ENCODE measurements at places on chromosomes 6 and 20. TPM values are rescaled to one million over a fixed set of nuclear protein-coding genes. Genes with fewer than 3 reads are reported as not detected.

GRCh38 chr6:77368660-77369313, 94.5 kb downstream of the HTR1B start:
- no peak for DNase-seq

DNA sequence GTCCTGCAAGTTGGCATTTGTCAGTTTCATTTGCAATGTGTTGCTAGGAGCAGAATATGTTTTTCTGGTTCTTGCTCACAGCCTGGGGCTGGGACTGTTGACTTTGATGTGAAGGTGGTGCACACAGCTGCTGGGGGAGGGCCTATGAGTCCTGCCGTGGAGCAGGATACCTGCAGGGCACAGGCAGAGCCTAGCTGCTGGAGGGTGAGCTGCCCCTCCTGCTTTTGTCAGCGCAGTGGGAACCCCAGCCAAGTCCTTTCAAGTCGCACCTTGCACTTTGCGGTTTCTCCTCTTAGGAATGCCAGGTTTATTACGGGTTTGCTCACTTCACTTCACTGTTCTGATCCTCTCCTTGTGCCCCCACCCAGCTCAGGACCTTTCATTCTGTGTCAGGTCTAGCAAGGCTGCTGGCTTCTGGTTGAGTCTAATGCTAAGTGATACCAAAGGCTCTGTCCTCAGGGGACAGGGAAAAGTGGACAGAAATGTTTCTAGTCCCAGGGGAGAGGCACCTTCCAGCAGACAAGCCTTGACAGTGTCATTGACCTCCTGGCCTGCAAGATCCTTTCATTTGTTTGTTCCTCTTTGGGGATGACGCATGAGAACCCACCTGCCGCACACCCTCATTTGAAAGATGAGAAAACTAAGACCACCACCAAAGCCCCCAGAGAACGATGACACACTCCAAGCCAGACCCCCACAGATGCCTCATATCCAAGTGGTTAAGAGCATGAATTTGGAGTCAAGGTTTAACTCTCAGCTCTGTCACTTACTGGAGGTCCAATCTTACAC, 2.7 kb upstream of the SPO11 start:
- no peak for DNase-seq

DNA sequence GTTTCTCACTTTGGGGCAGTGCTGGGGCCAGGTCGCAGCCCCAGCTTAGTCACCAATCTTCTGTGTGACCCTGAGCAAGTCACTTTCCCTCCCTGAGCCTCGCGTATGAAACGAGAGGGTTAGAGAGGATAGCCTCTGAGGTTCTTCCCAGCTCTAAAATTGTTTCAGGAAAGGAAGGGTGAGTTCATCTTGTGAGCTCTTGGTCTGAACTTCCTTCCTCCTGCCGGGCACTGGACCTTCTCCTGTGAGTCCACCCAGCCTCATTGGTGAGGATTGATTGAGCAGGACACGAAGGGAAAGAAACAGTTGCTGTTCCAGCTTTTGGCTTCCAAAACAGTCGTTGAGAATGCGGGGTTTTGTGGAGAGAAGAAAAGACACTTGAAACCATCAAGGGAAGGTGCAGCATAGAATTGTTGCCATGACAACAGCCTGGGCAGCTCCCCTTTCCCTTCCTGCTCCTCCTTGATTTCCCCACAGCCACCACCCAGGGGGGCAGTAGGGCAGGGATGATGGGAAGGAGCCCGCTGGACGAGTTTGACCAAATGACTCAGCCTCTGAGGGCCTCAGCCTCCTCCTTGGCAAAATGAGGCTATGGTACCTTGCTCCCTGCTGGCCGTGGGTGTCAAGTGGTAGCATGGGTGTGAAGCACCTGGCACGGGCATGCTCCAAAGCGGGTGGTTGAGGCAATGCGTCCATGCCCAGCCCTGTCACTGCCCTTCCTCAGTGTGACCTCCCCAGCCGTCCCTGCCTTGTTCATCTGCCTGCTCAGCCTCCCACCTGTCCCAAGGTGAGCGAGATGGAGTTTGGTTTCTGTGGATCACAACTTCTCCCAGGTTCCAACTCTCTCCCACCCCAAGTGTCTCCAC, 107.8 kb downstream of the CDC5L start:
- no peak for DNase-seq

The LEMD2 gene
- 31.0 TPM for total RNA-seq

The MUCL3 gene
- total RNA-seq = not detected

GRCh38 chr6:11730641-11731040, 48.0 kb downstream of the ADTRP start:
- no peak for DNase-seq

GRCh38 chr20:49037962-49038387, 8.1 kb upstream of the CSE1L start:
- no peak for DNase-seq

The TCP11 gene
- total RNA-seq = not detected

DNA sequence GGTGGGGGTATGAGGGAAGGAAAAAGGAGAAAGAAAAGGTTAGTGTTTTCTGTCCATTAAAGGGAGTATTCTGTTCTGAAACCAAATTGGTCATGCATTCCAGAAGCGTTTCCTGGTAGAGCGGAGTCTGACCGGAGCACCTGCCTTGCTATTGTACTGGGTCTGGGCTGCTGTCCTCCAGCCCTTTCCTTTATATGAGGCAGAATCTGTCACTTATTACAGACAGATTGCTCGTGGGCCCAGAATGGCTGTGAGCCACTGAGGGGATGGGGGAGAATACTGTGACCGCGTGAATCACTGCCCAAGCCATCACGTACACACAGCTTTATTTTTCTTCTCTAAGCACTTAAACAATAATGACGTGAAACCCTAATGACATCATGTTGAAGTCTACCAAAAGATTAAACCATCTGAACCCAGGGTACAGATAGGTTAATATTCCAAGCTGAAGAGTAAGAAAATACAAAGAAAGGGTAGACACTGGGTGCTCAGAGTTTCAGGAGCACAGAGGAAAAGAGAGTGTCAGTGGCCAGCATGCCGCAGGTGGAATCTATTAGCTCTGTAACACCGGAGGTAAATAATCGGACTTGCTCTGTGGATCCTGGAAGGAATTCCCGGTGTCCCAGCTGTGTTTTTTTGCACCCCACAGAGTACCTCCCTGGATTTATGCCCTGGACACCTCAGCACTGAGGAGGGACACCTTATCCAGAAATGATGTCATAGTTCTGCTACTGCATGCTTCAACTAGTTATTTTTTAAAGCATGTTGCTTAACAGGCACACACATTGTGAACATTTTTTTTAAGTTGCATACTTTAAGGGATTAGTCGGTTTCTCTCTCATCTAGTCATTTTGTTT, 573.3 kb downstream of the PKHD1 start:
- no peak for DNase-seq

- peak; percentile 35 for DNase-seq
Observed at GRCh38 chr6:1832844-1833787, 223.4 kb downstream of the FOXC1 start.

The ZDHHC14 gene
- 11.5 TPM for total RNA-seq

The FERMT1 gene
- total RNA-seq = under 0.01 TPM

GRCh38 chr6:120056085-120056484, 706.5 kb upstream of the MAN1A1 start:
- DNase-seq = no peak

The OOEP gene
- not detected for total RNA-seq

DNA sequence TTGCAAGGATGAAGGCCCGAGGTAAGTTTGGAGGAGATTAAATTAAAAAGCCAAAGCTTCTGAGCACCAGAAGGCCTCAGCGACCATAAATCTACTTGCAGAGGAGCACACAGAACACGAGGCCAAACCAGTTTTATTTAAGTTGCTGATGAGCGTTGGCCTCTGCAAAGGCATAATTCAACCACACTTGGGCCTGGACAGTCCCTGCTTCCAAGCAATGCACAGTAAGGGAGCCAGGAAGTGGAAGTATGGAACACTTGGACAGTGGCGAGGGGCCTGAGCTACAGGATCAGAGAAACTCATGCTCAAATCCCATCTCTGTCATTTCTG, 92.8 kb downstream of the PTPRT start:
- DNase-seq = no peak

GRCh38 chr6:91383207-91383606, 796.3 kb upstream of the MAP3K7 start:
- DNase-seq = no peak

The IL17A gene
- total RNA-seq = not detected

The FITM2 gene
- 3.6 TPM for total RNA-seq

The TMC2 gene
- total RNA-seq = not detected

The DEFB124 gene
- total RNA-seq = not detected

The SLC17A1 gene
- not detected for total RNA-seq
